T-helper 9 cell (primary cell): ENCODE measurements at places on chromosomes 12 and 14.
A peak's percentile ranks its signal among the peaks of the same experiment; 100 is the strongest.

DNA sequence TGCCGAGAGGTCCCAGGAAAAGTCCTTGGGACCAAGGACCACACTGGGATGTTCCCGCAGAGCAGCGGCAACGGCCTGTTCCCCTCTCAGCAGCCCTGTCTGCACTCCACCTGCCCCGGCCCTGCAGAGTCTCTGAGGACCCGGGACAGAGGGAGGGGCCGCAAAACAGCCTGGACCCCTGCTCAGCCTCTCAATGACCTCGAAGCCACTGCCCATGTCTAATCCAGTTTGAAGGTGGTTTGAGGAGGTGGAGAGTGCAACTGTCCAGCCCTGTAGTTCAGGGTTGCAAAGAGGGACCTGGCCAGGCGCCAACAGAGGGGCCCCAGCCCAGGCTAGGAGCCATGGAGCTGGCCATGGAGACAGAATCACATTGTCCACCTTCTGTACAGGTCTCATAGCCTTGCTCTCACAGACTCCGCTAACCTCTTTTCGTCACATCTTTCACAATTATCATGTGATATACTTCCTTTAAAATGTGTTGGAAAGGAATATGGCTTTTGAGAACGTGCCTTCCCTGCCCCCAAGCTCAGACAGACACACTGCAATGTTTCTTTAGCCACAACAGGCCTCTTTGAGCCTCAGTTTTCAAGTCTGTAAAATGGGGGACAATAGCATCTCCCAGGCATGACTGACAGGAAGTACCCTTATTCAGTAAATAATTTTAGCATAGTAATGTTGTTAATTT, 49.3 kb downstream of the ACTN1 start:
- DNase-seq, result no peak

GRCh38 chr12:104557488-104558195, 100.9 kb downstream of the CHST11 start:
- no peak for DNase-seq

DNA sequence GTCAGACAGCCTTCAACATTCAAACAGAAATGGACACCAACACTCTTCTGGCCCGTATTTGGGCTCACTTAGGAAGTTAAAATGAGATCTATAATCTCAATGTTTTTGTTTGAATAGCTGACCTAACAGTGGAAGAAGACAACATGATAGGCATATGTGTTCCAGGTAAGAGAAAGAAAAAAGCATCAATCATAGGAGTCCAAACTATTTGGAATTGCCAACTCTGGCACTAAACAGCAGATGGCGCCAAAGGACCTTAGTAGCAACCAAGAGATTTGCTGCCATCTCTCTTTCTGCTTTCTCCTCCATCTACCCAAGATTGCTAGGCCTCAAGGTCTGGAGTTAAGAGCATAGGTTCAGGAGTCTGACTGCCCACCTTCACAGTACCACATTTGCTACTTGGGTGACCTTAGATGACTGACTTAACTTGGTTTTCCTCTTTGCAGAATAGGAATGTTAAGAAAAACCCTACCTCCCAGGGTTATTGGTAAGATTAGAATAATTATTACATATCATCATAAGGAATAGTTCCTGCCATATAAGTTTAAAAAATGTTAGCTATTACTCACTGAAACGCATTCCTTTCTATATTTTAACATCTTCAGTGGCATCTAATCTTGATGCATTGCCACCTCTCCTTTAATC, 30.2 kb downstream of the PEX5 start:
- peak; percentile 66 for DNase-seq

DNA sequence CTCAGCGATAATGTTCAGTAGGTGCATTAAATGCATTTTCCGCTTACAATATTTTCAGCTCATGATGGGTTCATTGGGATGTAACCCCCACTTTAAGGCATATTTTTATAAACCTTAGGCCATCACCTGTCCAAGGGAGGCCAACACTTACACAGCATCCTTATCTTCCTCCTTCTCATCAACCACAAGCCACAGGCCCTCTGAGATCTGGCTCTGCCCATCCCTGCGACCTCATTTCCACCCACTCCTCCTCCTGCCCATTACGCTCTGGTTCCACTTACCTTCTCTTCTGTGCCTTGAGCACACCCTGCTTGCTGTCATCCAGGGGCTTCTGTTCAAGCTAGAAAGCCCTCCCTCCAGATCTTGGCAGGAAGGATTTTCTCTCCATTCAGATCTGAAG, 93.2 kb downstream of the EGLN3 start:
- no peak for DNase-seq

DNA sequence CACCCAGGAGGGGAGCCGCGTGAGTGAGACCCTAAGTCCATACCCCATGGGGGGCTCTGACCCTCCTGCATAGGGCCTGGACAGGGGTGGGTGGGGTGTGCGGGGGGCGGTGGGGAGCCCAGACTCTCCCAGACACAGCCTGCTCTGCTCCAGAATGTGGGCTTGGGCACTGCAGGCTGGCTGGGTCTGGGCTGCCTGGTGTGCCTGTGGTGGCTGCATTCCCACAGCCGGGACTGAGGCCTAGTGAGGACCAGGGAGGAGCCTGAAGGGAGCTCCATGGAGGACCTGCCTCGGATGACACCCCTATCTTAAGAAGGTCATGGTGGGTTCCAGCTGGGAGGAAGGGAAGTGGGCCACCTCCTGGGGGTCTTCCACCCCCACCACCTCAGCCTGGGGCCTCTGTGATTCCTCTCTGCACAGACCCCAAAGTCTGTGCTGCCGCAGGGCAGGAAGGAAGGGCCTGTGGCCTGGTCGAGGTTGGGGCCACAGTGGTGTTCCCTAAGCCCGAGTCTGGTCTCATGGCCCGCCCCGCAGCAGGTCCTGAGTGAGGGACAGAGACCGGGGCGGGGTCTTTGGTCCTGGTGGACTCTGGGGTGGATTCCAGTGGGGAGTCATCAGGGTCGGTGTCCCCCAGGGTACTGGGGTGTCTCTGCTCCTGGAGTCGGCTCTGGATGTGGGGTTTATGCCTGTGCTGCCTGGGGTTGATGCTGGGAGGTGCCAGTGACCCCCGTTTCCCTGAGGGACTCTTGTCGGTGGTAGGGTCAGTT, 392.3 kb downstream of the TMEM121 start:
- no peak for DNase-seq

GRCh38 chr12:111310076-111310870, 58.6 kb downstream of the PHETA1 start:
- no peak for DNase-seq

DNA sequence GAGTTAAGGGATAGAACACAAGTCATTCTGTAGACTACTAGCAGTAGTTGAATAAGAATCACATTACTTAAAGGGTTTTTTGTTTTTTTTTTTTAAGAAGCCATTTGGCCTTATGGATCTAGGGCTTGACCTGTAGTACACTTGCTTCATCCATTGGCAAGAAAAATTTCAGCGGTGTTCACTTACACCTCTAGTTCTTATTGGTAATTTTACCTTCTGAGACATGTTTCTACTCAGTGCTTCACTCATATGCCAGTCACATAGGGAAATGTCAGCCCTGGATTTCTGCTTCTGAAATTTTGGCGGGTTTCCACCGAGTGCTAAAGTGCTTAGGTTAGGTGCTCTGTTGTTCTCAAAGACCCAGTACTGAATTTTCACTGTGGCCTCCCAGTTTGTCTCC, 72.9 kb downstream of the FRMD6 start:
- no peak for DNase-seq

- DNase-seq, result no peak
These were observed 70.4 kb downstream of the CHGA start for GRCh38 chr14:92993302-92993701.

DNA sequence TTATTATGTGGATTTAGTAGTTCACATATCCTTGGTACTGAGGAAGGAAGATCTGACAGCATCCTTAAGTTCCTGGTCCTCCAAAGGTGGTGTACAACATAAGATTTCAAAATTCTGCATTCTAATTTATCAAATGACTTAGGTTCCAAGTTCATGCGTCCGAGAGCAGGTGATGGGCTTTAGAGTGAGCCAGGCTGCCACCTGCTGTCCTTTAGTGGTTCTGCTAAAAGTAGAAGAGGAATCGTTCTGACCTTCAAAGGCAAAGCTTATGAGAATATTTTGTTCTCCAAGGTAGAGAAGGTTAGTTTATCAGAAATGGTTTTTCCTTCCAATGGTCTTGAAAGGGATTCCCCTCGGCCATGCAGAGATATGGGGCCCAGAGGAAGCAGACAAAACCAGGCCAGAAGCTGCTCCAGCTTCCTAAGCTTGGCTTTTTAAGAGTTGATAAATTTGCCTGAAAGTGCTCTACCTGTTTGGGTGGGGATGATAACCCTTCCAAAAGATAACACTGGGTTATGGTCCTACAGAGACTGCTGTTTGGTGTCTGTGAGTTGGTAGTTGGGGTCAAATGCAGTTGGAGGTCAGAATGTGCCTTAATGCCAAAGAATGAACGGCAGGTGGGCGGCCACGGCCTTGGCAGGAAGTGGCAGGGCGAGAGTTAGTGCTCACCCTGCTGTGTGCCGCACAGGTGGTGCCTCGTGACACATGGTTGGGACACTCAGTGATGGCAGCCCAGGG, 29.1 kb upstream of the LRTM2 start:
- DNase-seq, result peak; percentile 55

GRCh38 chr12:4273652-4274395, at the start of gene CCND2:
TSS of gene CCND2 (plus strand) at chr12:4273762. CDS start at chr12:4274041, 279 bp downstream.
- DNase-seq, result peak; percentile 64

GRCh38 chr12:79933532-79934264, 1.2 kb downstream of the PPP1R12A start:
- DNase-seq, result no peak

DNA sequence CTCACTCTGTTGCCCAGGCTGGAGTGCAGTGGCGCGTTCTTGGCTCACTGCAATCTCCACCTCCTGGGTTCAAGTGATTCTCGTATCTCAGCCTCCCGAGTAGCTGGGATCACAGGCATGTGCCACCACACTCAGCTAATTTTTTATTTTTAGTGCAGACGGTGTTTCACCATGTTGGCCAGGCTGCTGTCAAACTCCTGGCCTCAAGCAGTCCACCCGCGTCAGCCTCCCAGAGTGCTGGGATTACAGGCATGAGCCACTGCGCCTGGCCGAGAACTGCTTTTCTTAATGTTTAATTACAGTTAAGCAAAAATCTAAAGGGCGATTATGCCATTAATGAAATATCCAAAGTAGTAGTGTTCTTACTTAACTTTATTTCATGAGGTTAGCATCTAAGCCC, 13.6 kb downstream of the YARS2 start:
- no peak for DNase-seq

DNA sequence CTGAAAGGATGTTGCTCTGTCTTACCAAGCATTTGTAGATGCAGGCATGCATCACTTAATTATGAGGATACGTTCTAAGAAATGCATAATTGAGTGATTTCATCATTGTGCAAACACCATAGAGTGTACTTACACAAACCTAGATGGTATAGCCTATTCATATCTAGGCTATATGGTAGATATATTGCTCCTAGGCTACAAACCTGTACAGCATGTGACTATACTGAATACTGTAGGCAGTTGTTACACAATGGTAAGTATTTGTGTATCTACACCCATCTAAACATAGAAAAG, 75.9 kb downstream of the IFT81 start:
- DNase-seq, result no peak

- DNase-seq, result no peak
These were observed 12.9 kb downstream of the NCOR2 start for GRCh38 chr12:124554429-124555029.
